ENCODE measurements at places on chromosomes 6 and 20. TPM values are rescaled to one million over a fixed set of nuclear protein-coding genes. Genes with fewer than 3 reads are reported as not detected.
A peak's percentile ranks its signal among the peaks of the same experiment; 100 is the strongest.

The TRIM40 gene
- not detected for total RNA-seq

The DEFB113 gene
- total RNA-seq, result not detected

The SS18L1 gene
- 18.0 TPM for total RNA-seq

The BPIFB2 gene
- not detected for total RNA-seq

The CCDC170 gene
- not detected for total RNA-seq

The HLA-DOB gene
- total RNA-seq, result 1.1 TPM

The KCNQ2 gene
- not detected for total RNA-seq

The LY6G6C gene
- not detected for total RNA-seq

DNA sequence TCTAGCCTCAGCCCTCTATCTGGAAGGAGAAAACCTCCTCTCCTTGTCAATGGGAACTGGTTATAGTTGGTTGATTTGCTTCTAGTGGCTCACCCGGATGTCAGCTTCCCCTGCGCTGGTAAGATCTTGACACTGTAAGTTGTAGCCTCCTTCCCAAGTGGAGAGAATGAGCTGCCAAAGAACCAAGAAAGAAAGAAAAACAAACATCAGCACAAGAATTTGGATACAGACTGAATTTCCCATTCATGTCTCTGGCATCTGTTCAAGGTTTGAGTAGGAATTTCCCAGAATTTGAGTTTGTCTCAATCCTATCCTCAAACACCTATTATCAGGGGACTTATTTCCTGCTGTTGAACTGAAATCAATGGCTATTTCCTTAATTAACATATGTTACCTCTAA, 44.1 kb downstream of the ELOVL2 start:
- no peak for DNase-seq
- H3K27me3 ChIP-seq, result peaks cover 7% of the 10 kb centered on the region
- H3K36me3 ChIP-seq, result no peaks in the 10 kb centered on the region
- H3K27ac ChIP-seq, result no peak overlapping the region

GRCh38 chr6:125155344-125155743, 1.8 kb downstream of the TPD52L1 start:
- no peaks in the 10 kb centered on the region for H3K36me3 ChIP-seq
- no peak for DNase-seq
- no peak overlapping the region for H3K4me3 ChIP-seq
- peaks cover 6% of the 10 kb centered on the region for H3K4me1 ChIP-seq
- H3K27ac ChIP-seq, result no peak overlapping the region

GRCh38 chr6:22025468-22026163, 271.2 kb downstream of the PRL start:
- no peaks in the 10 kb centered on the region for H3K36me3 ChIP-seq
- H3K27me3 ChIP-seq, result peaks cover 2% of the 10 kb centered on the region
- peaks cover 25% of the 10 kb centered on the region for H3K4me1 ChIP-seq
- peak overlapping the region; percentile 50 for H3K27ac ChIP-seq
- H3K4me3 ChIP-seq, result no peak overlapping the region

DNA sequence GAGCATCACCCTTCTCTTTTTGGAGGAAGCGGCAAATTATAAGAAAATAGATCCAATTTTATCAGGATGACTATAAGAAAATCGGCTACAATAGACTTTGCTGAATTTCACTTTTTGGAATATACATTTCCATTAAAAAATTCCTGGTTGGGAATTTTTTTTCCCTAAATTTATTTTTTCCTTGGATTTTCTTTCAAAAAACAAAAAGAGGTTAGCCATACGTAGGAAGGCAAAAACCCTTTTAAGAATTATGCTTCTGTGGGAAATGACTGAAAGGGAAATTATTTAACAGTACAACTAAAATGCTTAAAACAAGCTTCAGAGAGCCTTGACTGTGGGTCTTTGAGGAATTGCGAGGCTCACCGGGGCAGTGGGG, 86.9 kb downstream of the SLC22A23 start:
- no peaks in the 10 kb centered on the region for H3K36me3 ChIP-seq
- H3K27ac ChIP-seq, result no peak overlapping the region
- H3K27me3 ChIP-seq, result no peaks in the 10 kb centered on the region

DNA sequence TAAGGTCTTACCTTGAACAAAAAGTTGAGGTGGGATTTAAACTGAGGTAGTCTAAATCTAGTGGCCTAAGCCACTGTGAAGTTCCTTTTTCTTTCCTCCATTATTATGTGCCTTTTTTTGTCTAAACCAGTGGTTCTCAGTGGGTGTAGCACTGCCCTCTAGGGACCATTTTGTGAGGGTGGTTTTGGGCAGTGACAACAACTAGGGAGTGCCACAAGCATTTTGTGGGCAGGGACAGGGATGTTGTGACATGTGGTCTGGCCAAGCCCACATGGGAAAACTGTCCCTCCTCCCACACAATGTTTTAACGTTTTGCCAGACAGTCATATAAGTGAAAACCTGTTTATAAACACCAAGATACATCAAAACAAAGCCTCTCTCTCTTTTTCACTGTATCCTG, 899.4 kb upstream of the FLRT3 start:
- no peaks in the 10 kb centered on the region for H3K27me3 ChIP-seq
- peak; percentile 7 for DNase-seq
- no peak overlapping the region for H3K4me3 ChIP-seq
- H3K36me3 ChIP-seq, result no peaks in the 10 kb centered on the region

- peak; percentile 57 for DNase-seq
- no peaks in the 10 kb centered on the region for H3K4me1 ChIP-seq
- no peaks in the 10 kb centered on the region for H3K27me3 ChIP-seq
Observed at GRCh38 chr6:2209226-2209809, 36.1 kb downstream of the GMDS start.

DNA sequence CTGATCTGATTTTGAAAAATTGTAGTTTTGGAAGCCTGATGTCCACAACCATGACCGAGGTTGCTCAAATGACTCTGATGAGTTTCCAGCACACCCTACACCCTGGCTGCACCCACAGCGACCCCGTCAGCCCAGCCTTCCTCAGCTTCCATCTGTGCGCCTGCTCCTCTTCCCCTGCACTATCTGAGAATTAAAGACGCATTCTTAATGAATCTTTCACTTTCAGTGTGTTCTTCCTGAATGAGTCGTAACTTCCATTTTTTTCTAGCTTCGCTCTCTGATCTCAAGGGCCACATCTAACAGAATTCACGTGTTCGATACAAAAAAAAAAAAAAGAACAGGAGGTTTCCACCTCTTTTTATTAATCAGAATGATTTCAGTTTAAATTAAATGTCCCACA, 21.3 kb upstream of the RREB1 start:
- no peaks in the 10 kb centered on the region for H3K36me3 ChIP-seq
- no peaks in the 10 kb centered on the region for H3K27me3 ChIP-seq
- DNase-seq, result peak; percentile 65
- H3K27ac ChIP-seq, result no peak overlapping the region
- peaks cover 29% of the 10 kb centered on the region for H3K4me1 ChIP-seq

GRCh38 chr6:319177-320131, 27.2 kb downstream of the DUSP22 start:
- no peak overlapping the region for H3K27ac ChIP-seq
- no peak overlapping the region for H3K4me3 ChIP-seq
- H3K27me3 ChIP-seq, result no peaks in the 10 kb centered on the region
- DNase-seq, result no peak

DNA sequence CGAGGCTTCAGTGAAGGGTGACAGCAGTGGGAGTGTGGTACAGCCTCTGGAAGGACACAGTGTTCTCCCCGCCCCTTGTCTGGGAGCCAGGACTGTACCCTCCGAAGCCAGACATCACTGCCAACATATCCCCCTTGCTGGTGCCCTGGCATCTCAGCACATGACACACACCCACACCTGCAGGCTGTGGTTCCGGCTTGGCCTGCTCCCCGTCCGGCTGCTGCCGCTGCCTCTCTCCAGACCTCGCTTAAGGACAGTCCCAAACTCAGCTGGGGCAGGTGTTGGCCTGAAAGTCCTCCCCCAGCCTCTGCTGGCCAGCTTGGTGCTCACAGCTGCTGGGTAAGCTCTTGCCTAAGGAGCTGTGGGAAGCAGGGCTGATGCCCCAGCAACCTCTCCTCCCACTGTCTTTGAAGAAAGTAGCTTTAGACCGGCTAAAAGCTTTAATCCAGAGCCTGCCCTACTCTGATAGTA, 7.0 kb downstream of the EMILIN3 start:
- no peaks in the 10 kb centered on the region for H3K36me3 ChIP-seq
- DNase-seq, result no peak
- H3K27ac ChIP-seq, result no peak overlapping the region
- H3K4me1 ChIP-seq, result no peaks in the 10 kb centered on the region

DNA sequence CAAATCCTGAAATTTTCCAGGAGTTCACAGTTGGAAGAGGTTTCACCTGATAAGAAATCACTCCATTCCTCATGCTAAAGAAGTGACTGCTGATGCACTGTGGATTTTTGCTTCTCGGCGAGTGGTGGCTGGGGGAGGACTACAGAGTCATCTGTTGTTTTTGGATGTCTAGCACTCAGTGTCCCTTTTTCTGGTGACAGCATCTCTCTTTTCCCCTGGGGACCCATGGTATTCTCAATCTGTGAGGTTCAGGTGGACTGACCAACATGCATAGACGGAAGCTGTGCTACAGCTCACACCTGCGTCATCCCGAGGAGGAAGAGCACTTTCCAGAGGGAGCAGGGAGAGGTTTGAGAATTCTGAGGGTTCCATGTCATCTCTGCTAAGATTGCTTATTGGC, 42.7 kb upstream of the ZNF831 start:
- peak; percentile 26 for DNase-seq
- H3K27me3 ChIP-seq, result no peaks in the 10 kb centered on the region
- H3K27ac ChIP-seq, result peak overlapping the region; percentile 48
- peaks cover 75% of the 10 kb centered on the region for H3K4me1 ChIP-seq
- no peak overlapping the region for H3K4me3 ChIP-seq

- no peaks in the 10 kb centered on the region for H3K4me1 ChIP-seq
- no peak overlapping the region for H3K27ac ChIP-seq
- no peaks in the 10 kb centered on the region for H3K36me3 ChIP-seq
Observed at GRCh38 chr6:25217302-25217701, 61.9 kb upstream of the CARMIL1 start.

- no peak overlapping the region for H3K27ac ChIP-seq
- H3K4me3 ChIP-seq, result no peak overlapping the region
Observed at GRCh38 chr6:7578516-7578915, 11.5 kb upstream of the SNRNP48 start.

DNA sequence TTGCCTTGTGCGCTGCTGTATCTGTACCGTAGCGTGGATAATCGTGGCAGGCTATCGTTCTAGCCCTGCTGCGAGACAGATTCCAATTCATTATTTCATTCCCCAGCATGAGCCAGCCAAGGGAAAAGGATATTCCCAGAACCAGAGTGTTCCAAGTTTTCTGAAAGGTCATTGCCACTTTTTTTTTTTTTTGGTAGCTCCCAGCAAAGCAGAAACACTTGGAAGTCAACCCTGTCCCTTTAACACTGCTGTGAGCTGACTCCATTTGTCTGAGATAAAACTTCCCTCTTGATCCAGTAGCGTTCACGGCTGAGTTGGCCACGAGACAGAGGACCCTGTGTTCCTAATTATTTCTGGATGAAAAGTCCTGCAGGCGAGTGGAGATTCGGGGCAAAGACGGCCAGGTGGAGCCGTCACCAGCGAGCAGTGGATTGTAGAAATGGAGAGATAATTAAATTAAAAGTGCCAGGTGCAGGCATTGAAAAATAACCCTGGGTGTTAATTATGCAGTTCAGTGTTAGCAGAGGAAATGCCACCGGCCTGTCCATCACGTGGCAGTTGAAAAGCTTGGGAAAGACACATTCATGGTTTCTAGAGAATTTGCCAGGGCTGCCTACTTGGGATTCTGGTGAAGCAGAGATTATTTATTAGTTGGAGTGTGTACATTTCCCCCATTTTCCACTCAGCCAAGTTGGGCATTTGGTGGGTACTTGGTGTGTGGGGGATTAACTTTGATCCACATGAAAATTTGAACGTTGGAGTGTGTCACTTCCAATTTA, 164.2 kb downstream of the SLC24A3 start:
- DNase-seq, result no peak
- H3K27me3 ChIP-seq, result no peaks in the 10 kb centered on the region
- H3K4me3 ChIP-seq, result no peak overlapping the region
- no peaks in the 10 kb centered on the region for H3K36me3 ChIP-seq
- no peak overlapping the region for H3K27ac ChIP-seq

DNA sequence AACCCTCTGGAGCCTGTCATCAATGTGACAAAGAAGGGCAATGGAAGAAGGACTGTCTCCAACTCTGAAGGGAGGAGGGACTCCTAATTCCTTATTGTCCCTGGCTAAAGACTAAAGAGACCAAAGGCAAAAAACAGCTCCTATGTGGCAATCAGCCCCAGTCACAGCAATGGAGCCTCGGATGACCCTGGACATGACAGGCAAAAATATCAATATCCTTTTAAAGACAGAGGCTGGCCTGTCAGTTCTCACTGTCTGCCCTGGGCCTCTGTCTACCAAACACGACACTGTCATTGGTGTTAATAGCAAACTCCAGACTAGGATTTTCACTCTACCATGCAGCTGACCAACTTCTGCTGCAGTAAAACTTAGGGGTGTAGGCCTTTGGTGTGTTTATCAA, 38.0 kb upstream of the POU5F1 start:
- DNase-seq, result no peak
- H3K36me3 ChIP-seq, result peaks cover 2% of the 10 kb centered on the region
- H3K27ac ChIP-seq, result no peak overlapping the region
- H3K27me3 ChIP-seq, result no peaks in the 10 kb centered on the region

DNA sequence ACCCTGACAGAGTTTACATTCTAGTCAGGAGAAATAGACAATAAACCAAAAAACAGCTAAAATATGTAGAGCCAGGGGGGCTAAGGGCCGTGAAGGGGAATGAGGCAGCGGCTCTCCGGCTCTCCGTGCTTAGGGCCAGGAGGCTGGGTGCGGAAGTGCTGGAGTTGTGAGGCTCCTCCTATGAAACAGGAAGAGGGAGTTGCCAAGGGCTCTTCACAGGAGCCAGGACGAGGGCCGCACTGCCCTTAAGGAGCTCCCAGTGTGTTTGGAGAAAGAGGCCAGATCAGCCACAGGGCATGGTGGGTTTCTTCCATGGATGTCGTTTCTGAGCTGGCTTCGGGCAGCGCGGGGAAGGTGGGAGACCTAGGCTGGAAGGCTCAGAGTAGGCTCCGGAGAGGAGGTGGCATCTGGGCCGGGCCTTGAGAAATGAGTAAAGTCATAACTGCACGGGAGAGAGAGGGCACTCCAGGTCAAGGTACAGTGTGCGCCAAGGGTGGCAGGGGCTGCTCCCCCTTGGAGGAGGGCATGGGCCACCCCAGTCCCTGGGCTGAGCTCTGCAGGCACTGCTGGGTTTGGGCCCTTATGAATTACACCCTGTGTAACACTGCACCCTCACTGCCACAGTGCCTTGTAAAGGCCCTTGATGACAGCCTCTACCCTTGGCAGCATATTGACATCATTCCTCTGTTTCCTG, 20.8 kb upstream of the MLN start:
- no peaks in the 10 kb centered on the region for H3K27me3 ChIP-seq
- no peaks in the 10 kb centered on the region for H3K36me3 ChIP-seq
- H3K27ac ChIP-seq, result no peak overlapping the region
- no peaks in the 10 kb centered on the region for H3K4me1 ChIP-seq
- DNase-seq, result no peak
- no peak overlapping the region for H3K4me3 ChIP-seq

- peaks cover 41% of the 10 kb centered on the region for H3K27me3 ChIP-seq
- H3K4me1 ChIP-seq, result peaks cover 34% of the 10 kb centered on the region
- peak; percentile 20 for DNase-seq
- H3K27ac ChIP-seq, result no peak overlapping the region
- H3K36me3 ChIP-seq, result peaks cover 4% of the 10 kb centered on the region
Observed at GRCh38 chr20:46509523-46509922, 3.8 kb downstream of the ZNF334 start.
